IPS DF 6.9 (cell line): ENCODE measurements at places on chromosomes 4 and X.

- DNase-seq = no peak
Observed at GRCh38 chrX:119604766-119605463, 1.3 kb downstream of the NKRF start.

DNA sequence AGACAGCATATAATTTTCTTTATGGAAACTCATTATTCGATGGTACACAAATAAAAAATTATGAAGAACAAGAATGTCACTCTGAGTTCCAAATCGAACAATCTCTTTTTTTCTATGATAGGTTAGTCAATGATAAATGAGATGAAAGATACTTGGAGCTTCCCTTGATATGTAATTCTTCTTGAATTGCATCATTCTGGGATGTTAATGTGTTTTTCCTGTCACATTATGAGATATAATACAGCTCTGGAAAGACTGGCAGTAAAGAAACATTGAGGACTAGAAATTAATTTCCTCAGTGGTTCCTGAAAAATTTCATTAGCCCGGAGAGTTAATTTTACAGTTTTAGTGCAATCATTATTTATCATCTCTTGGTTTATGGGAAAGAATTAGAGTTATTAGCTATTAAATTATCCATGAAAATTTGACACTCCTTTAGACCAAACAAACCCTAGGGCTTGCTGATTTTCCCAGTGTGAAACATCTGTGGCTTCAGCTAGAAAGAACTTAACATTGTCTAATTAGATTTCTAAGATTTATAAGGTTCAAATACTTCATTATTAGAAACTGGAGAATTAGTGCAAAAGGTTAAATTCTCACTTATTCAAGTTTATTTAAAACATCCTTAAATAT is 1546.6 kb upstream of the TENM3 start:
- DNase-seq = no peak

DNA sequence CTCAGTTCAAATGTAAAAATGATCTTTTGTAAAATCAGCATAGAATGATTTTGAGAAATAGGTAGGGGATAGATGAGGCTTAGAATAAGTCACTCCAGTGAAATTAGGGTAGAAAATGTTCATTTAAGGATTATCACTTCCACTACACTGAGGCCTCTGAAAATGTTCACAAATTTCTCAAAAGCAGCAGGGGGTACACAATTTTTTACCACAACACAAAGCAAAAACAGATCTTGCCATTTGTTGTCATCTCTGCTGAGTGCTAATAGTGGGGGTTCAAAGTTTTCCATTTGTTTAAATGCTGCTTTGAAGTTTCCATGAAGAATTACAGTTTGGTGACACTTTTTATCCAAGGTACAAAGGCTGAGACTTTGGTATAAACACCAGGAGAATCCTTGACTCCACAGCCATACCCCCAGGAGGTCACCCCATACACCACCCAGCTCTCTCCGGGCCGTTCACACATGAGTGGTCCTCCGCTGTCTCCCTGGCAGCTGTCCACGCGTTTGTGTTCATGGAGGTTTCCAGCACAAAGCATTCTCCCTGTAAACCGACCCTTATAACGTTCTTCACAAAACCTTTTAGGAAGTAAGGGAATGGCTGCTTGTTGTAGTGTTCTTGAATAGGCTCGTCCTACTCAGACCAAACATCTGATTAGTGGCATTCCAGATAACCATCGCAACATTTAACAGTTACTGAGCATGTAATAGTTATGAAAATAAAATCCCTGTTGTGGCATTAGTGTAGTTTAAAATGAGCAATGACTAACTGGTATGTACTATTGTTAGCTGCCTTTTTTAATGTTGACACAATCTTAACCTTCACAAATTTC is 71.0 kb downstream of the PRSS12 start:
- DNase-seq = no peak

DNA sequence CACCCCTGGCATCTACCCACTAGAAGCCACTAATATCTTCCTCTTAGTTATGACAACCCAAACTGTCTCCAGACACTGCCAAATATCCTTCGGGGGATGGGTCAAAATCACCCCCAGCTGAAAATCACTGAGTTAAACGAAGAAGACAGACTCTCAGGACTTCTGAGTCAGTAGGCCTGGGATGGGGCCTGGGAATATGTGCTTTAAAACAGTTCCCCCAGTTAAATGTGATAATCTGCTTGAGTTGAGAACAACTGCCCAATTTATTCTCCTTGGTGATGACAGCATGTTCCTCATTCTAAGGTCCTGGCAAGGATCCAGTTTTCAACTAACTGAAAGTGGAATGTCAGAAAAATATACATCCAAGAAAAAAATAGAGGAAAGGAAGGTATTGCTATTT is 52.4 kb downstream of the CBLL2 start:
- no peak for DNase-seq

GRCh38 chr4:8280158-8280875 is 10.8 kb downstream of the HTRA3 start:
- no peak for DNase-seq

DNA sequence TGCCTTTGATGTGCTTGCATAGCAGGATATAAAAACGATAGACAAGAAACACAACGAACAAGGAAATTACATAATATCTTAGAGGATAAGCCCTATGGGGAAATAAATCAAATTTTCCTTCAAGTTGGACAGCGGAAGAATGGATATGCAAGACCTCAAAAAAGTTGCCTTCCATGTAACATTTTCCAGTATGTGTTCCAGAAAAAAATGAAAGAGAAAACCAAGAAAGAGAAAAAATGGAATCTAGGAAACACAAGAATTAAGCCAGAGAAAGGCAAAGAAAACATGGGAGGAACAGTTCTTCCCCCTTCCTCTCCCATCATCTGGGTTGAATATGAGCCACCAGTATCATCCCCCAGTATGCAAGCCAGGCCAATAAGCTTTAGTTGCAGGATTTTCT is 34.6 kb upstream of the MID1 start:
- no peak for DNase-seq

DNA sequence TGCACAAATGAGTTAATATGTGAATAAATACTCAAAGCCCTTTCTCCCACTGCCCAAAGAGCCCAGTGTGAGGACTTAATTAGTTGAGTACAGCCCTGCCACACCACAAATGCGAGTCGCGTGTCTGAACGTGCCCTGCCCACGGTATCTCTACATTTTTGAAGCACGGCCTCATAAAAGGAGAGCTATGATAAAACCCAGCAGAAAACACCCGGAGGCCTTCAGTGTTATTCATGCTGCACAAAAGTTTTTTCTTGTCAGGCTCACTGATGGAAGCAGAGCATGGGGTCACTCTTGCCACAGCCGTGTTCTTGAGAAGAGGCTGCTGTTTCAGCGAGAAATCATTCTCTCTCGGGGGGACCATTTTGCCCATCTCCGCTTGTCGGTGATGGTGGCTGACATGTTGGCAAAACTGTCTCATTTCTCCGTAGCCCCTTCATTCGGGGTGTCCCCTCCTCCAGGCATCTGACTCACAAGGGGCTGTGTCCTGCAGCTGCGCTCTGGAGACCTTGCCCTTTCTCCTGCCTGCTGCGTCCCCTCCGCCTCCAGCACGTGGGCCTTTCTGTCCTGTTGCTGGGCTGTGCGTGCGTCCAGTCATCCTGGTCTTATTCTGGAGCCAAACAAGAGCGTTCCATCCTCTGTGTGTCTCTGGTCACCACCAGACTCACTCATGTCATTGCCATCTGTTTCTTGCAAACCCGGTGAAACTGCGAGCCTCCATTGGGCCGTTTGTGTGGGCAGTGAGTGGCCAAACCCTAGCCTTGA is 88.8 kb downstream of the SORCS2 start:
- no peak for DNase-seq

DNA sequence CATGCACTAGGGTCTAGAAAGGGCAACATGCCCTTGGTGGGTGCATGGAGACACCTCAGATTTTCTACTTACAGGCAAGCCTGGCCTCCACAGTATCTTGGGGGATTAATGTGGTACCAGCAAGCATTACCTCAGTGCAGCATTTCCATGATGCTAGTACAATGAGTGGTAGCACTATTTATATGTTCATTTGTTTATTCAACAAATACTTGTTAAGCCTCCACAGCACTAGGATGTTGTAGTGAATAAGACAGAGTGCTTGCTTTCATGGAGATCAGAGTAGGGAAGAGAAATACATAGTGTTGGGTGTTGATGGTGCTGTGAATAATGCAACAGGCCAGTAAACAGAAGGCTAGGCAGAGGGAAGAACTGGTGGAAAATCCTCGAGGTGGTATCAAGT is 133.4 kb downstream of the KLHL8 start:
- no peak for DNase-seq

- DNase-seq = peak; percentile 43
Observed at GRCh38 chr4:100913685-100914084, 395.9 kb upstream of the EMCN start.

GRCh38 chrX:15718283-15718970 is 19.6 kb upstream of the CA5B start:
- DNase-seq = no peak
